ENCODE measurements at places on chromosomes 5 and 9.

GRCh38 chr5:1183424-1184162 lies 17.8 kb upstream of the SLC6A19 start:
- no peak for DNase-seq

DNA sequence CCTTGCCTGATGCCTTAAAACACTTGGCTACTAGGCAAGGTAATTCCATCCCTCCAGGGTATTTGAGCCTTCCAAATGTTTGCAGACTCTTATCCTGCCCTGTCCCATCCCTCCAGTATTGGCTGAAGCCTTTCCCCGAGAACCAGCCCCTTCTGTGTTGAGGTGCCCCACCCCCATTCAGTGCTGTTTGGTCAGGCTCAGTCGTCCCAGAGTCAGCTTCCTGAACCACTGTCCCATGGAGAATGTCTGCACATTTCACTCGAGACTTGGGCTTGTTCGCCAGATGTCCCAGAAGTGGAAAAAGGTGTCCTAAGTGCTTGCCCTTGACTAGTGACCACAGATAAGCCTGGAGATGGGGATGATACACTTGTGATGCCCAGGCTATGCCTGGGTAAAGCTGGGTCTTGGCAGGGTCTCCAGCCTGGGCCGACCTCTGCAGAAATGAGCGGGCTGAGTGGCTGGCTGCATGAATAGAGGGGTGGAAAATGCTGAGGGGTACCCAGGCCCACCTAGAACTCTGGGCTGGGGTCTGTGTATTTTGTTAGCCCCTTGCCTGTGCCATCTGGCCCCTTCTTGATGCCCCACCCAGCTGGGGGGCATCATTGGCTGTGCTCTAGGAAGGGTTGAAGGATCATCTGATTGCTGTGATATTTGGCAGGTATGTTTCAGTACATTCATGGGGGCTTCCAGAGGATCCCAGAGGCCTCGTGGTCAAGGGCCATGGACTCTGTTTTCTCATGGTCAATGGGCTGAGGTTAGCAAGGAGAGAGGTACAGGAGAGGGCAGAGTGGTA lies 178.4 kb downstream of the MACROH2A1 start:
- no peak for DNase-seq

- DNase-seq, result no peak
Observed at GRCh38 chr9:37922363-37923117, 18.6 kb upstream of the SLC25A51 start.

- DNase-seq, result no peak
Observed at GRCh38 chr9:126348911-126349550, 22.4 kb downstream of the MVB12B start.

- DNase-seq, result no peak
Observed at GRCh38 chr9:131028221-131028884, 19.4 kb downstream of the LAMC3 start.

DNA sequence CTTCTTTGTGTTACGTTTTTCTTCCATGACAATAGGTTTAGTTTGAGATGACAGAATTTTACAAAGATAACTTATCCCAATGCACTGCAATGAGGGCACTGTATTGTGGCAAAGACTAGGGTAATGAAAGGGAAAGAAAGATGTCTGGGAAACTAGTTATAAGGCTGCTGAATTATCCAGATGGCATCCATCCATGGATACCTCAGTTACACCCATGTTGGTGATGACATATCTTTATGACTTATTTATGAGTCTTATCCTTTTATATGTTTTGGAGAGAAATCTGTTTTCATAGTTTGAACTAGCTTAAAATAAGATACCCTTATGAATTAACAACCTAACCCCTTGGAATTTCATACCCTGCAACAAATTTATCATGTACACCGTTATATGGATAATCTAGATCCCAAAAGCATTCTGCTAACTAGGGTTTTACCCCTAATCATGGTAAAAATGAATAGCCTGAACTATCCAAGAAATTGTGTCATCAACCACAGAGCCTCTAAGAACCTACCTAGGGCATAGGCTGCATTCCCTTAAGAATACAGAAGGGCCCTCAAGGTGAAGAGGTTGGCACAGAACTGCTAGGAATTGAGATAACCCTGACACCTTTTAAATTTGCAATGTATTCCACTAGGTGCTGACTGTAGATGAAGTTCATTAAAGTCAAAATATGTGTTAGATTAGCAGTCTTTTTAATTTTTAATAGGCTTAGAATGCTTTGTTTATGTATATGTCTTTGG lies 49.5 kb upstream of the RORB start:
- no peak for DNase-seq

DNA sequence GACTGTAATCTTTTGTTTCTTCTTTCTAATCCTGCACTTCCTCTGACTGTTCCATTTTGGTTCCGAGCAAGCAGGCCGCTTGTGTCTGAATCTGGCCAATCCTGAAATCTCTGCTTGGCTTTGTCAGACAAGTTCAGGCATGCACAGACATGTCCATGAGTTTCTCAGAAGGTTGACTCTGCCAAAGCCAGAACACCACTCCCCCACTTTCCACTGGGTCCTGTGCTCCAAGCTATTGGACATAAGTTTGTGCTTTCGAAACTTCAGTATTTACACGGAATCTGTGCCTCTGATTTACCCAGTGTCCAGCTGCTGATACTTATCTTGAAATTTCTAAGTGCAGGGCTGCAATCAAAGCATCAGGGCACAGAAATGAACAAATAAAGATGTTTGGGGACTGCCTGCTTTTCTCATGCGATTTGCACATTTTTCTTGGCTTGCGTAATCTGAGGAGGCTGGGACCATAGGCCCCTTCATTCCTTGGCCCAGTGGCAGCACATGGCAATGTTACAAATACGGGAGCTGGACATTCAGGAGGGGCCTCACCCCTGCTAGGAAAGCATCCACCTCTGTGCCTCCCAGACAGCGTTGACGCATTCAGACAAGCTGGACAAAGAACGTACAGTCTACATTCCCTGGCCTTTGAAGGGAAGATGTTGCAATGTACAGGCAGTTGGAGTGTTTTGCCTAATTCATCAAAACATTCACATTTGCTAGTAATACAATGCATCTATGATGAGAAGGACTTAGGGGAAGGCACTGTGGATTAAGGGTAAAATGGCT lies 209.2 kb upstream of the PAPPA start:
- DNase-seq, result no peak

DNA sequence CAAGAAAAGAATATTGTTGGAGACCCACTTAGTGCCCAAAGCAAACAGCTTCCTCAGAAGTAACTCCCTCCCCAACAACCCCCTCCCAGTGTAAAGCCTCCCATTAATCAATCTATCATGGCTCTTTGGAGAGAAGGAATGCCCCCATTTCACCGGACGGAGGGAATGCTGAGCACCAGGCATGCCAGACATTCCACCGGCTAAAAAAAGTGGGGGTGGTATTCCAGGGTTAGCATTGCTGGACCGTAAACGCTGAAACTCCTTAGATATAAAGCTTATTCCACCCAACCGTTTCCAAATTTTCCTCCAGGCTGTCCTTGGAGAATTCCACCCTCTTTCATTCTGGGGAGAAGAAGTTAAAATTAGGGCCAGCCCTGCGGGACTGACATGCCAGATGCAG lies 363 bp upstream of the MAMDC2 start:
- no peak for DNase-seq
